ENCODE measurements at places on chromosomes 13 and 19.
A peak's percentile ranks its signal among the peaks of the same experiment; 100 is the strongest.

DNA sequence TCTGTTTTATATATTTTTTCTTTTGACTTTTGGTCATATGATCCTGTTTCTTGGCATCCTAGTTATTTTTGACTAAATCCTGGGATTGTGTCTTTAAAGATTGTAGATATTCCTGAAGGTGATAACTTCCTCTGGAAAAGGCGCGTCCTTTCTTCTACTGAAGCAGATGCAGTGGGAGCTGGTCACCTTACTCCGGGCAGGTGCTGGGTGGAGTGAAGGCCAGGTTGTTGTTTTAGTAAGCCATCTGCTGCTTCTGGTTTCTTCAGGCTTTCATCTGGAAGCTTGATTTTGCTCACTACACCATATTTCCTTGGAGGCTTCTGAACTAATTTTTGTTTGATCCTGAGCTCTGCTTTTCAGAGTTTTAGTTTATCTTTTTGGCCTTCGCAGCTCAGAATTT lies 21.5 kb downstream of the URI1 start:
- no peak overlapping the region for H3K27ac ChIP-seq
- no peaks in the 10 kb centered on the region for H3K27me3 ChIP-seq
- H3K36me3 ChIP-seq: no peaks in the 10 kb centered on the region
- no peaks in the 10 kb centered on the region for H3K4me1 ChIP-seq
- H3K4me3 ChIP-seq: no peak overlapping the region
- no peak for DNase-seq

DNA sequence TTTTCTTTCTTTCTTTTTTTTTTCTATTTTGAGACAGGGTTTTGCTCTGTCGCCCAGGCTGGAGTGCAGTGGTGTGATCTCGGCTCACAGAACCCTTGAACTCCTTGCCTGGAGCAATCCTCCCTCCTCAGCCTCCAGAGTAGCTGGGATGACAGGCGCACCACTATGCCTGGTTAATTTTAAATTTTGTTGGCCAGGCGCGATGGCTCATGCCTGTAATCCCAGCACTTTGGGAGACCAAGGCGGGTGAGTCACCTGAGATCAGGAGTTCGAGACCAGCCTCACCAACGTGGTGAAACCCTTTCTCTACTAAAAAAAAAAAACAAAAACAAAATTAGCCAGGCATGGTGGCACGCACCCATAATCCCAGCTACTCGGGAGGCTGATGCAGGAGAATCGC lies 8.7 kb upstream of the SBNO2 start:
- H3K4me1 ChIP-seq: peaks cover 5% of the 10 kb centered on the region
- H3K36me3 ChIP-seq: no peaks in the 10 kb centered on the region
- no peak overlapping the region for H3K27ac ChIP-seq
- no peak overlapping the region for H3K4me3 ChIP-seq

GRCh38 chr19:39045506-39045905 lies 13.2 kb upstream of the FBXO27 start:
- no peak overlapping the region for H3K27ac ChIP-seq
- no peak overlapping the region for H3K4me3 ChIP-seq
- no peak for DNase-seq
- no peaks in the 10 kb centered on the region for H3K4me1 ChIP-seq
- H3K27me3 ChIP-seq: peaks cover 2% of the 10 kb centered on the region
- H3K36me3 ChIP-seq: no peaks in the 10 kb centered on the region

GRCh38 chr13:111893071-111893606 lies 173.8 kb upstream of the SOX1 start:
- peak overlapping the region; percentile 58 for H3K4me3 ChIP-seq
- peaks cover 22% of the 10 kb centered on the region for H3K4me1 ChIP-seq
- no peaks in the 10 kb centered on the region for H3K36me3 ChIP-seq
- peak overlapping the region; percentile 78 for H3K27ac ChIP-seq
- peaks cover 8% of the 10 kb centered on the region for H3K27me3 ChIP-seq

- H3K4me1 ChIP-seq: peaks cover 3% of the 10 kb centered on the region
- H3K27me3 ChIP-seq: no peaks in the 10 kb centered on the region
- no peak overlapping the region for H3K27ac ChIP-seq
- DNase-seq: no peak
- H3K36me3 ChIP-seq: no peaks in the 10 kb centered on the region
- no peak overlapping the region for H3K4me3 ChIP-seq
Measured at GRCh38 chr13:102974317-102975087, 91.7 kb downstream of the SLC10A2 start.

- no peak overlapping the region for H3K4me3 ChIP-seq
- peaks cover 33% of the 10 kb centered on the region for H3K4me1 ChIP-seq
- H3K27ac ChIP-seq: no peak overlapping the region
- DNase-seq: no peak
- H3K27me3 ChIP-seq: peaks cover 69% of the 10 kb centered on the region
Measured at GRCh38 chr19:1672038-1672768, 19.8 kb upstream of the TCF3 start.

DNA sequence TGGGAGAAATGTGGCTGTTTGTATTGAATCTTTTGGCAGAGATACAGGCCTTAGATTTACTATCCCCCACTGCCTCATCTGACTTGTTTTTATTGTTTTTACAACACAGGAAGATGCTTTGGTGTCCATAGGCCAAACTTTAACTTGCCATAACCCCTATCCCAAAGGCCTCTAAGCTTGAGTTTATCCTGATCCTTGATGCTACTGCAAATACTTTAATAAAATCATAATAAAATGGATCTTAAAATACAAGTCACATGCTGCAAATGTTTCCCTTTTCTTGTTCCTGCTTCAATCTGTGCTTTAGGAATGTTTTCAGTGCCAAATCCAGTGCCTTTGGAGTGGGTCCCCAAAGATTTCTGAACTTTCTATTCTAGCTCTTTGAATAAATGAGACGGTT lies 770.6 kb downstream of the DACH1 start:
- no peaks in the 10 kb centered on the region for H3K4me1 ChIP-seq
- no peak overlapping the region for H3K4me3 ChIP-seq
- H3K36me3 ChIP-seq: no peaks in the 10 kb centered on the region
- H3K27ac ChIP-seq: no peak overlapping the region
- DNase-seq: peak; percentile 33
- H3K27me3 ChIP-seq: no peaks in the 10 kb centered on the region

GRCh38 chr19:43806848-43807247 lies 4.6 kb upstream of the LYPD5 start:
- no peak overlapping the region for H3K4me3 ChIP-seq
- DNase-seq: no peak
- no peaks in the 10 kb centered on the region for H3K36me3 ChIP-seq
- no peaks in the 10 kb centered on the region for H3K27me3 ChIP-seq

GRCh38 chr13:64410276-64411053 lies 2819.7 kb downstream of the PCDH9 start:
- H3K4me1 ChIP-seq: no peaks in the 10 kb centered on the region
- no peaks in the 10 kb centered on the region for H3K27me3 ChIP-seq
- H3K36me3 ChIP-seq: no peaks in the 10 kb centered on the region
- no peak for DNase-seq

GRCh38 chr13:101390461-101390860 lies 25.8 kb downstream of the NALCN start:
- no peaks in the 10 kb centered on the region for H3K36me3 ChIP-seq
- no peak overlapping the region for H3K27ac ChIP-seq
- DNase-seq: no peak
- no peak overlapping the region for H3K4me3 ChIP-seq
- no peaks in the 10 kb centered on the region for H3K27me3 ChIP-seq
- H3K4me1 ChIP-seq: no peaks in the 10 kb centered on the region

DNA sequence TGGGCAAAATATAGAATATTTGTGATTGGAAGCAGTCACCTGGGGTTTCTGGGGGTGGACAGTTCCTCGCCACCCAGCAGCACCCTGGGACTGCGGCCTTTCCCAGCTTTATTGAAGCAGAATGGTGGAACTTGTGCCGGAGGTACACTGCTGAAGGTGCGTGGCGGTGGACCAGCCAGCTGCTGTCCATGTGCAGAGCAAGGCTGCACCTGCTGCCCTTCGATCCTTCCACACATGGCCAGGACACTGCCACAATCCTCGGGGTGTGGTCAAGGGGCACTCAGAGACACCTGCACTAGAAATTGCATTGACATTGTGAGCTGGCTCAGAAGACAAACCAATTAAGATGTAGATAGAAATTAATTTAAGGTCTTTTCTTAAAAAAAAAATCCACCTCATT lies 11.4 kb upstream of the GPI start:
- H3K4me3 ChIP-seq: no peak overlapping the region
- no peak overlapping the region for H3K27ac ChIP-seq
- no peaks in the 10 kb centered on the region for H3K27me3 ChIP-seq
- H3K4me1 ChIP-seq: peaks cover 5% of the 10 kb centered on the region
- H3K36me3 ChIP-seq: peaks cover 63% of the 10 kb centered on the region

GRCh38 chr19:33778089-33778791 lies 18.4 kb upstream of the KCTD15 start:
- no peaks in the 10 kb centered on the region for H3K27me3 ChIP-seq
- peaks cover 34% of the 10 kb centered on the region for H3K4me1 ChIP-seq
- DNase-seq: peak; percentile 63
- H3K36me3 ChIP-seq: peaks cover 7% of the 10 kb centered on the region

GRCh38 chr19:16062789-16063188 lies 13.5 kb upstream of the TPM4 start:
- H3K36me3 ChIP-seq: no peaks in the 10 kb centered on the region
- no peak for DNase-seq
- peaks cover 8% of the 10 kb centered on the region for H3K4me1 ChIP-seq
- H3K4me3 ChIP-seq: no peak overlapping the region
- H3K27me3 ChIP-seq: no peaks in the 10 kb centered on the region

DNA sequence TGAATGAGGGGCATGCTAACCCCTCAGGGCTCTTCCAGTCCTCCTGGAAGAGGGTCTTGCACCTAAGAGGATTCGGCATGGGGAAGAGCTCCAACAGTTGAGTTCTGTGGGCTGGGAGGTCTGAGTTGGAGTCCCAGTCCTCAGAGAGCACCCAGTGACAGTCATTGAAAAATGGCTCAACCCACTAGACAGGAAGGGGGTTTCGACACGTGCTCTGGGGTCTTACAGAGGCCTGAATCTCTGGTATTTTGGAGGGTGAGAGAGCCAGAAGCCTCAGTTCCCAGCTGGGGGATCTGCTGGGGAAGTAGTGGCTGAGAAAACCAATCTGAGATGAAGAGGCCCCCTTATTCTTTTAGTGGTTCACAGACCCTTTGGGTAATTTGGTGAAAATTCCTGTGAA lies 9.0 kb downstream of the PTH2 start:
- H3K27me3 ChIP-seq: peaks cover 24% of the 10 kb centered on the region
- DNase-seq: no peak
- H3K4me3 ChIP-seq: no peak overlapping the region
- no peaks in the 10 kb centered on the region for H3K36me3 ChIP-seq

DNA sequence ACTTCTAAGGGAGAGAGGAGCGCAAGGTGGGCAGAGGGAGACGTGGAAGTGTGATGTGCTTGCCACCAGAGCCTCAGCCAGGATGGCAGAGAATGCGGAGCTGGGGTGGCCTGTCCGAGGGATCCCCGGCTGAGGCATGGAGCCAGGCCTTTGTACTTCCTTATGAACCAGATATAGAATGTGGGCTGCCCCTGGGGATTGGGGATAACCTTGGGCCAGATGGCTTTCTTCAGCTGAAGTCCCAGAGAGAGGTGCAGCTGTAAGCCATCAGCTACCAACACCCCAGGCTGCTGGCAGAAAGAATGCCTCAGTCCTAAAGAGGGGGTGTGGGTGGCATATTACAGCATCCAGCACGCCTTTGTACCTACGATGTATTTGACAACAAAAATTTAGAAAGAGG lies 25.5 kb upstream of the FBXO17 start:
- no peaks in the 10 kb centered on the region for H3K36me3 ChIP-seq
- no peaks in the 10 kb centered on the region for H3K4me1 ChIP-seq
- no peak overlapping the region for H3K4me3 ChIP-seq
- no peak for DNase-seq
- H3K27ac ChIP-seq: no peak overlapping the region

- DNase-seq: no peak
- no peaks in the 10 kb centered on the region for H3K27me3 ChIP-seq
- no peak overlapping the region for H3K4me3 ChIP-seq
- H3K27ac ChIP-seq: no peak overlapping the region
- no peaks in the 10 kb centered on the region for H3K4me1 ChIP-seq
Measured at GRCh38 chr13:109715902-109716301, 70.5 kb downstream of the IRS2 start.

- no peak overlapping the region for H3K27ac ChIP-seq
- no peaks in the 10 kb centered on the region for H3K27me3 ChIP-seq
- no peaks in the 10 kb centered on the region for H3K4me1 ChIP-seq
- H3K4me3 ChIP-seq: no peak overlapping the region
Measured at GRCh38 chr19:16920816-16921529, 32.2 kb downstream of the F2RL3 start.

DNA sequence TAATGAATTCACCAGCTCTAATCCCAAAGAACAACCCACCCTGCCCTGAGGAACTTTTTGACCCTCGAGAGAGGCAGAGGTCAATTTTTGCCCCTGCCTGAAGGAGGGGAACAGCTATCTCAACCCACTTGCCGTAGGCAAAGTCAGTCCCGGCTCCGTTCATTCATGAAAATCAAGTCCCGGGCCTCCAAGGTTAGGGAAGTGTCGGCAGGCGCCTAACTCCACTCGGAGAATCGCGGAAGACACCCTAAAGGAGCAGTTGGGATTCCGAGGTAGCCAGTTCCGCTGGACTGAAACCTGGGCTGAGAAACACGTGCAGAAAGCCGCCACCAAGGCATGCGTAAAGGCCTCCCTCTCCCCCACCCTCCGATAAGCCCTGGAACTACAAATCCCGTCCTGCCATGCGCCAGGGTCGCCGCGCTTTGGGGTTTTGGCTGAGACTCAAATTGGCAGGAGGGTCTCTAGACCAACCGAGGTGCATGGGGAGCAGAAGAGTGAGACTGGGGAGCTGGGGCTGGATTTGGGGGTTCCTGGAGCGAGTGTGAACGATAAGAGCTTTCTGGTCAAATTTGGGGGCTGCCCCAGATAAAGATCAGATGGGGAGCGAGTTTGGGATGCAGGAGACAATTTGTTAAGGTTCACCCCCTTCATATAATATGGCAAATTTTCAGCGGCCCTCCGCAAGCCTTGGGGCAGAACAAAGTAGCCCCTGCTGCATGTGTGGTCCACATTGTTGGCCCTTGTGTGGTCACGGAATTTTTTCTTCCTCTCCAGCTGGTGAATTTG lies at the start of gene TNPO2:
TSS of gene TNPO2 (minus strand) at position 292 of the 786 bp plus-strand sequence. CDS start 2,955 bp downstream, outside the sequence.
- peak within 1 kb of the TSS; percentile 75 for H3K4me3 ChIP-seq
- H3K27ac ChIP-seq: peak within 1 kb of the TSS; percentile 94
- peak; percentile 48 for DNase-seq

DNA sequence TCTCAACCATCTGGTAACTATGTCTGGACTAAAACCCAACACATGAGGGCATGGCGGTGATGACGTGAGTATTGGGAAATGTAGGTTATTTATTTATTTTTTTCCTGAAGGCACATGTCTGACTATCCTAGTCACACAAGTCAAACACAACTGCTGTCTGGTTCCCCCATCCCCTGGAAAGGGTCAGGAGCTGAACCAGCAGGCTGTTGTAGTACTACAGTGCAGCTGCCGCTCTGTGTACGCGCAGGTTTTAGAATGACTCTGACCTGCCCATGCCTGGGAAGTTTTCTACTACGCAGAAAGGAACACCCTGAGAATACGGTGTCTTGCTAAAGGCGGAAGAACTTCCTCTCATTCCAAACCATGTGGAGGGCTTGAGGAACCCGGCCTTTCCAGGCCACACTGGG lies 1.2 kb downstream of the SLC7A1 start:
- H3K36me3 ChIP-seq: peaks cover 3% of the 10 kb centered on the region
- H3K27ac ChIP-seq: peak overlapping the region; percentile 10
- H3K27me3 ChIP-seq: no peaks in the 10 kb centered on the region
- peak; percentile 52 for DNase-seq

Data from spinal cord (tissue), 10 donors.